ENCODE measurements at places on chromosomes 7 and 10. TPM values are rescaled to one million over a fixed set of nuclear protein-coding genes. Genes with fewer than 3 reads are reported as not detected.

Gene DPP6
- total RNA-seq, result not detected

Gene ZNF518A
- total RNA-seq, result 19.0 TPM

Gene TFPI2
- 14.4 TPM for total RNA-seq

Gene SGCE
- 93.2 TPM for total RNA-seq

Gene ENO4
- under 0.01 TPM for total RNA-seq

Gene LRRC61
- total RNA-seq, result 0.33 TPM

Gene SPAG6
- under 0.01 TPM for total RNA-seq

Gene TAS2R60
- total RNA-seq, result not detected

Gene UPK3BL2
- 1.0 TPM for total RNA-seq

Gene UPK3B
- under 0.01 TPM for total RNA-seq

Gene PRSS37
- not detected for total RNA-seq

Gene TRIL
- 0.17 TPM for total RNA-seq

Gene MUC12
- total RNA-seq, result 0.51 TPM

Gene ELFN1
- 0.51 TPM for total RNA-seq

Gene NRF1
- total RNA-seq, result 12.6 TPM

Gene ZP3
- 2.6 TPM for total RNA-seq

- DNase-seq, result no peak
Measured at GRCh38 chr10:75024971-75025523, 86.4 kb upstream of the SAMD8 start.

- no peak for DNase-seq
Measured at GRCh38 chr7:155874411-155874810, 62.1 kb upstream of the SHH start.

- DNase-seq, result no peak
Measured at GRCh38 chr7:34191771-34192479, 286.6 kb downstream of the BMPER start.

DNA sequence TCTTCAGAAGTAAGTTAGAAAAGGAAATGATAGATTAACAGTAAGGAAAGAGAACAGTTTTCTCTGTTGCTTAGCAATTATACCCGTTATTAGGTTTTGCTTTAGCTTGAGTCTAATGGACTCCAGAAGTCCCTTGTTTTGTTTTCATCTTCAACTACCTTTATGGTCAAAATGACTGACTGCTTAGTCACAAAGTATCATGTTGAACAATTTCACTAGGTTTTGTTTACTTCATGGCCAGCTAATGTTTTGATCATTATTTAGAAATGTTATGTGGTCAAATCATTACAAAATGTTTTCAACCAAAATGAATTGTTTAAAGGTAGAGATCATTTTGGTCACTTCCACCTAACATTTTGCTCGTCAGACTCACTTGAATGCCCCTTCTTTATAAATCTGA lies 1.9 kb downstream of the UBN2 start:
- no peak for DNase-seq

DNA sequence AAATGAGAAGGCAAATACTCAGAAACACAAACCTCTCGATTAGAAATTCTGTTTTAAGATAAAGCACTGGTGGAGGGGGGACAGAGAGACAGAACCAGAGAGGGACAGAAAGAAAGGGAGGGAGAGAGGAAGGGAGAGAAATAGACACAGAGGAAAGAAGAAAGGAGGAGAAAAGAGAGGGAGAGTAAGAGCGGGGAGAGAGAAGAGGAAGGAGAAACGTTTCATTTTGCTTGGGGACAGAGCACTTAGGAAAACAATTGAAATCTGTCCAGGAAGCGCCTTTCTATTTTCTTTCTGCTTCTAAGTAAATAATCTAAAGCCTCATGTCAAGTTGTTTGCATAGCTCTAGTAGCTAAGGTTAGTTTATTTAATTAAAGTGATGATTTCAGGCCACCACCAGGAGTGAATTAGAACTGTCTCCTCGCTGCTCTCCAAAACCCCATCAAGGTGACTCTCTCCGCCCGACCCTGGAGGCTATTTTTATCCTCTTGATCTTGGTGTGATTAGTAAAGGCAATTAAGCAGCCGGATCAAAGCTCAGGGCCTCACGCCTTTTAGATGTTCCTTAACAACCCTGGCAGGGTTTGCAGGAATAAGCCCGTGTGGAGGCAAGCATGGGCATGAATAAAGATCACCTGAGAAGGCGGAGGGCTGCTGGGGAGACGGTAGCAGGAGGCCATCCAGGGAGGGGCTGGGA lies 73.4 kb upstream of the INSIG1 start:
- no peak for DNase-seq

DNA sequence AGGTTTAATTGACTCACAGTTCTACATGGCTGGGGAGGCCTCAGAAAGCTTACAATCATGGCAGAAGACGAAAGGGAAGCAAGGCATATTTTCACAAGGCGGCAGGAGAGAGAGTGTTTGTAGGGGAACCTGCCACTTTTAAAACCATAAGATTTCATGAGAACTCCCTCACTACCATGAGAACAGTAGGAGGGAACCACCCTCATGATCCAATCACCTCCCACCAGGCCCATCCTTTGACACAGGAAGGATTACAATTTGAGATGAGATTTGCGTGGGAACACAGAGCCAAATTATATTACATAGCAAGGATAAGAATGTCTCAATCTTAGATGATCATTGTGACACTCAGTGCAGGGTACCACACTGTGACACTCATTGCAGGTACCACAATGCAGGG lies 44.2 kb downstream of the MRPL32 start:
- DNase-seq, result no peak

DNA sequence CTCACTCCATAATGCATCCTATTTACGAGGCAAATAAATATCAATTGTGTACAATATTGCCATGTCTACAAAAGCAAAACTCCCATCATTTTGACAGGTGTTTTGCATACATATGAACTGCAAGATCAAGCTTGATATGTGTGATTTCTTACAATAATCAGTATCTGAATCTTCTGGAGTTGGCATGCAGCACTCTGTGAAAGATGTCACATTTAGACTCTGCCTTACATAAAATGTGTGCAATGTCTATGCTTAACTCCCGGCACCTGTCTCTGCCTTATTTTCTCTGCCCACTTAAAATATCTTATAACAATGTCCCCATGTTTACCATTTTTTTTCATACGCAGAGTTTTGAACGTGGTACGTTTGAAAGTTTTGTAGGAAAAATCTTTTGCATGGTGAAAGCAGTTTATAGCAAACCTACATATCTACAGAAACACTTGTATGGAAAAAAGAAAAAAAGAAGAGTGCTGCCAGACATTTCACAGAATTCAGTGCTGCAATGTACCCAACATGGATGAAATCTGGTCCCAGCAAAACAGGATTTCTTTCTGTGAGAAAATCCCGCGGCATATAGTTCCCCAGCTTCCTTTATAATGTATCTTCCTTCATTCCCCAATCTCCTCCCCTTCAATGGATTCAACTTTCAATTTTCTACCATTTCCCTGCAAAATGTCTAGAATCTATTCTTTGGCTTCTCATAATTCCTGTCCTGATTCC lies 114.1 kb upstream of the NRP1 start:
- DNase-seq, result no peak

DNA sequence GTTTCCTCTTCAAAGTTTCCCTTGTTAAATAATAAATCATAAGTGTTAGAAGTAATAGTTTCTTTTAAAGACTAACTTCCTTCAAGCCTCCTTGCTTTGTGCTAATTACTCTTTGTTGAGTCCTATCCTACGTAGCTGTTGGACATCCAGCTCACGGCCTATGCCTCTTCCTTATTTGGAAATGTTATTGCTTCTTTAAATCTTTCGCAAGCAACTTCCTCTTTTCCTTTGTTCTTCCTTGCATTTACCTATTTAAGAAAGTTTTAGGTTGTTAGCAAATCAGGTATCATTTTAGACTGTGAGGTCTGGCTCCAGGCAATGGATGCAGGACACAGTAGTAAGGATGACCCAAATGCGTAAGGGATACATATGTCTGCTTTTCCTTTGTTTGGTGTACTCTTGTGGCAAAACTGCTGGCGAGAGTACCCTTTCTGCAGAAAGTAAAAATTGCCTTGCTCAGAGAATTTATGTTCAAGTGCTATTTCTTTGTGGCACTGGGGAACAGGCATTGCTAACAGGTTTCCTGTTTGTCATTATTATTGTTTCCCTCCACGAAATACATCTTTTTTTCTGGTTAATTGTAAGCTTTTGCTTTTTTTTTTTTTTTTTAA lies 110.5 kb downstream of the DYNC2I1 start:
- DNase-seq, result no peak

- DNase-seq, result peak; percentile 62
Measured at GRCh38 chr10:60032723-60033122, 126.4 kb upstream of the CCDC6 start.

DNA sequence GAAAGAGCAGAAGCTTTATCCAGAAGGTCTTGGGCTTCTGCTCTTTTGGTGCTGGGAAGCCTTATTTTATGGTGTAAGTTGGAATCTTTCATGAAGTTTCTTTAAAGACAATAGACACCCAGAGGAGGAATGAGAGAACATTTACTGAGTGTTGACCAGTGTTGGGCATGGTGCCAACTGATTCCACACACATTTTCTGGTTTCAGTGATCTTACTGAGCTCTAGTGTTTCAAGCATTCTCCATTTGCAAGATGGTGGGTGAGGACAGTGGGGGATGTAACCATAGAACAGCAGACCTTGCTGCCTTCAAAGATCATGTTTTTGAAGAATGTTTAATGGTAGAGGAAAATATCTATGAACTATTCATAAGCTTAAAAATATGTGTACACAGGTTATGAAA lies 114.6 kb downstream of the LRMDA start:
- no peak for DNase-seq

DNA sequence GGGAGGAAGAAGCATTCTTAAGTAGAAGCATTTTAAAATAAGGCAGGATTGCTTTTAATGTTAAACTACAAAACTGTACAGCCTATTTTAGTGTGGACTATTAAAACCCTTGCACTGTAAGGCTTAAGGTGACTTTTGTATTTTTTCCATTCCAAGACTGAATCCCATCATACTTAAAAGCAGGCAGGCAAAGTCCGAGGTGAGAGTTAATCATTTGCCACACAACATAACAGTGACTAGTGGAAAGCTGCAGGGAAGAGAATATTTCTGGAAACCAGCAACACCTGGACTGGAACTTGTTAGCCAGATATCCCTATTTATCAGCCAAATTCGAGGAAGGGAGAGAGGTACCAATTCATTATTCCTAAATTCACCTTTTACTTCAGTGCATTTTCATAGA lies 3.5 kb downstream of the PRR15 start:
- no peak for DNase-seq

DNA sequence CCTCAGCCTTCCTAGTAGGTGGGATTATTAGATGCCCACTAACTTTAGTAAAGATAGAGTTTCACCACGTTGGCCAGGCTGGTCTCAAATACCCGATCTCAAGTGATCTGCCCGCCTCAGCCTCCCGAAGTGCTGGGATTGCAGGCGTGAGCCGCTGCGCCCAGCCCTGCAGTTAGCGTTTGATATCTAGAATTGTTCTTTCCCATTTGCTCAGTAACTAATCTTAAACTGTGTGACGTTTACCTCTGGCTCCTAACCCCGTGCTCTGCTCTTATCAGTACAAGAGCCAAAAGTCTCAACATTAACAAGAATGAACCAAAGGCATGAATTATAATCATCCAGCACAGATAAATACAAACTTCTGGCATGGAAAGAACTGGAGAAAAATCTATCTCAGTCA lies 47.4 kb downstream of the IGF2BP3 start:
- no peak for DNase-seq

- DNase-seq, result no peak
Measured at GRCh38 chr7:17038783-17039170, 157.0 kb upstream of the AGR3 start.

- DNase-seq, result peak; percentile 73
Measured at GRCh38 chr10:73953665-73954064, 42.7 kb downstream of the PLAU start.

- DNase-seq, result no peak
Measured at GRCh38 chr10:80164596-80164995, 32.1 kb downstream of the PLAC9 start.

DNA sequence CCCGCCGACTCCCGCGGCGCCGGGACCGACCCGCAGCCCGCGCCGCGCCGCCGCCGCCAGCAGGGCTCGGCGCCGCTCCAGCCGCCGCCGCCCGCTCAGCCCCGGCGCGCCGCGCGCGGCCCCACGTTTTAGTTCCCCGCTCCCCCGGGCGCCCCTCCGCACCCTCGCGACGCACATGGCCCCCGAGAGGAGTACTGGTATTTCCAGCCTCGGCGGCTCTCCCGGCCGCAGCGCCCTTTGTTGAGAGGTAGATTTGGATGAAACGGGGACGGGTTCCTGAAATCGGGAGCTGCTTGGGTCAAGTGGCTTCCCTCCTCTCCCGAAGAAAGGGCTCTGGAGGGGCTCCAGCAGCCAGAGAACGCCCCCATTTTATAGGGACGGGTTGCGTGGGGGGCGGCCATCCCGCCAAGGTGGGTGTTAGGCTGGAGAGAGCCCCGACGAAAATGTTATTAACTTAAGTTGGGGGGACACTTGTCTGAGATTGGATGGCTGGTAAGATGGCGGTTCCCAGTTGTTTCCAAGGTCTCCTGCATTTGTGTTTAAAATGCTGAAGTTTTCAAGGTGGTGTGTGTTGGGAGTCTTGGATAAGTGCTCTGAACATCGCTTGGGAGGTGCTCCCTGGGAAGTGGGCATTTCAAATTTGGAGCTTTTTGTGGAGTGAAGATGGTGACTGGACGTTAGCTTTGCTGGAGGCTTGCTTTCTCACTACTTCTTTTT lies 1.2 kb downstream of the BMI1 start:
- no peak for DNase-seq

GRCh38 chr7:3243256-3243655 lies 57.8 kb upstream of the SDK1 start:
- DNase-seq, result no peak

DNA sequence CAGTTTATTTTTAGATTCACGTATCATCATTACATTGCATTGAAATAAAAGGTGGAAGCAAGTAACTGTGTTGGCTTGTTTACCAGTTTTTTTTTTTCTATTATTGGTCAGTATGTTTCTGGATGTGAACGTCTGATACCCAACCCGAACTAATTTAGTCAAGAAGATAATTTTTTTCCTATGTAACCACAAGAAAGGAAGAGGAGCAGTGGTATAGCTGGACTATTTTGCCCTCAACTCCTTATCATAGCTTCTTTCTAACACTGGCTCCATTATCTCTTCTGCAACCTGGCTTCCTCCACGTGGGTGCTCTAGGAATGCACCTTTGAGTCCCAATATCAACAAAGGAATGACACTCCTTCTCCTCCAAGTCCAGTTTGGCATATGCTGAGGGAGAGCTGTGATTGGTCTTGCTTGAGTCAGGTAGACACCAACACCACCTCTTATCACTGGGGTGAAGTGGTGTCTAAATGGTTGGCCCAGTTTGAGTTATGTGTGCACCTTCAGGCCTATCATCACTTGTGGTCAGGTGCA lies 29.4 kb downstream of the OR9A2 start:
- DNase-seq, result no peak

- DNase-seq, result no peak
Measured at GRCh38 chr7:4272141-4272540, 410.0 kb upstream of the FOXK1 start.

GRCh38 chr7:25726170-25726780 lies 425.7 kb upstream of the NFE2L3 start:
- DNase-seq, result no peak

- peak; percentile 51 for DNase-seq
Measured at GRCh38 chr10:11533328-11533781, 78.1 kb downstream of the USP6NL start.

Data from fibroblast of lung (primary cell).